Naive thymus-derived CD8-positive, alpha-beta T cell (primary cell): ENCODE measurements at places on chromosomes 6 and 20.
A peak's percentile ranks its signal among the peaks of the same experiment; 100 is the strongest.

DNA sequence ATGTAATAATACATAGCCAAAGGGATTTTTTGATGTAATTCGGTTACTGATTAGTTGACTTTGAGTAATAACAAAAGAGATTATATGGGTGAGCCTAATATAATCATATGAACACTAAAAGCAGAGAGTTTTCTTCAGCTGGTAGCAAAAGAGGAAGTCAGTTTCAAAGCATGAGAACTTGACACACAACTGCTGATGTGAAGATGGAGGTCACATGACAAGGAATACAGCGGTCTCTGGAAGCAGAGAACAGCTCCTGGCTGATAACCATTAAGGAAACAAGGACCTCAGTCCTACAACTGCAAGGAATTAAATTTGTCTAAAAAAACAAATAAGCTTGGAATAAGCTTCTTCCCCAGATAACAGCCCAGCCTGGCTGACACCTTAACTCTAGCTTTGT lies 154.5 kb upstream of the PRND start:
- no peak for DNase-seq

DNA sequence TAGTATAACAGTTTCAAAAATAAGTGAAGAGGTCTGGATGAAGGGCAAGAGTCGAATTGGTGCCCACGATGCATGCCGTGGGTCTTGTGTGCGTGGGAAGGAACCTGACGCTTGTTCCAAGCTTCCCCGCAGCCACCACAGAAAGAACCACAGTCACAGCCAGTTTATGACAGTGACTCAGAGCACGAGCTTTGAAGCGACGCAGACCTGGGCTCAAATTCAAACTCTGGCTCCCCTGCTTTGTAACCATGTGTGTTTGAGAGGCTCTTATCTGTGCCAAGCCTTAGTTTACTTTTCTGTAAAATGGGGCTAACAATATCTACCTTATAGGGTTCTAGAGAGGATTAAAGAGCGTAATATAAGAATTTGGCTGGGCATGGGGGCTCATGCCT lies 65.5 kb downstream of the SYNJ2 start:
- peak; percentile 58 for DNase-seq

GRCh38 chr6:144493035-144493910 lies 208.1 kb downstream of the UTRN start:
- no peak for DNase-seq

DNA sequence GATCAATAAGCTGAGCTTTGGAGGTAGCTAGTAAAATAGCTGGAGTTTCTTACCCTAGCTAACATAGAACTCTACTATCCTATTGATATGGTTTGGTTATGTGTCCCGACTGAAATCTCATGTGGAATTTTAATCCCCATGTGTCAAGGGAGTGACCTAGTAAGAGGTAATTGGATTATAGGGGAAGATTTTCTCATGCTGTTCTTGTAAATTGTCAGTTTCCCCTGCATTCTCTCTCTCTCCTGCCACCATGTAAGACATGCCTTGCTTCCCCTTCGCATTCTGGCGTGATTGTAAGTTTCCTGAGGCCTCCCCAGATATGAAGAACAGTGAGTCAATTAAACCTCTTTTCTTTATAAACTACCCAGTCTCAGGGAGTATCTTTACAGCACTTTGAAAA lies 24.6 kb upstream of the SYNE1 start:
- DNase-seq = no peak

DNA sequence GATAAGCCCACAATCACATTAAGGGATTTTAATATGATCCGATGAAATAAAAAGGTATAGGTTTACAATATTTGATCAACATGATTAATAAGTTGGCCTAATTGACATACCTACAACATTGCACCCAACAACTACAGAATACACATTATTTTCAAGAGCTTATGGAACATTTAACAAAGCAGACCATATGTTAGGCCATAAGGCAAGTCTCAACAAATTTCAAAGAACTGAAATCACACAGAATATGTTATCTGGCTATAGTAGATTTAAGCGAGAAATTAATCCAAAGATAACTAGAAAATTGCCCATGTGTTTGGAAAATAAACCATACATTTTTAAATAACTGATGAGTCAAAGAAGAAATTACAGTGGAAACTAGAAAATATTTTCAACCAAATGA lies 126.0 kb upstream of the KCNG1 start:
- no peak for DNase-seq

GRCh38 chr6:11328613-11329247 lies 96.3 kb upstream of the NEDD9 start:
- no peak for DNase-seq

DNA sequence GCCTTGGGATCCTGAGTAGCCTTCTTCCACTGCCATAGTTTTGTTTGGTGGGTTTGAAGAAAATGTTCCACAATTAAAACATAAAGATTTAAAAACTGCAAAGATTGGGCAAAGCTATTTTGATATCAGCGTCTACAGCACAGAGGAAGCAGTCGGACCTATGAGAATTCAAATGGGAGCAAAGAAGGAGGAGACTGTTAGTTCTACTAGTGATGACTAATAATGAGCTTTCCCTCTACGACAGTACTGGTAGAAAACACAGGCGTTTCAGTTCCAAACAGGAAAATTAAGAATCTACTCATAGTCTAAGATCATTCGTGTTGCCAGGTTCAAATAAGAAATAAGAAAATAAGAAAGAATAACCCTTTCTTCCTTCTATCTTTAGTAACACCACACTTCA lies 121.2 kb downstream of the INSM1 start:
- DNase-seq = no peak

- no peak for DNase-seq
Observed at GRCh38 chr6:100347901-100348550, 116.7 kb downstream of the SIM1 start.
